CD4-positive, alpha-beta memory T cell (primary cell): ENCODE measurements at places on chromosomes 4 and X.

DNA sequence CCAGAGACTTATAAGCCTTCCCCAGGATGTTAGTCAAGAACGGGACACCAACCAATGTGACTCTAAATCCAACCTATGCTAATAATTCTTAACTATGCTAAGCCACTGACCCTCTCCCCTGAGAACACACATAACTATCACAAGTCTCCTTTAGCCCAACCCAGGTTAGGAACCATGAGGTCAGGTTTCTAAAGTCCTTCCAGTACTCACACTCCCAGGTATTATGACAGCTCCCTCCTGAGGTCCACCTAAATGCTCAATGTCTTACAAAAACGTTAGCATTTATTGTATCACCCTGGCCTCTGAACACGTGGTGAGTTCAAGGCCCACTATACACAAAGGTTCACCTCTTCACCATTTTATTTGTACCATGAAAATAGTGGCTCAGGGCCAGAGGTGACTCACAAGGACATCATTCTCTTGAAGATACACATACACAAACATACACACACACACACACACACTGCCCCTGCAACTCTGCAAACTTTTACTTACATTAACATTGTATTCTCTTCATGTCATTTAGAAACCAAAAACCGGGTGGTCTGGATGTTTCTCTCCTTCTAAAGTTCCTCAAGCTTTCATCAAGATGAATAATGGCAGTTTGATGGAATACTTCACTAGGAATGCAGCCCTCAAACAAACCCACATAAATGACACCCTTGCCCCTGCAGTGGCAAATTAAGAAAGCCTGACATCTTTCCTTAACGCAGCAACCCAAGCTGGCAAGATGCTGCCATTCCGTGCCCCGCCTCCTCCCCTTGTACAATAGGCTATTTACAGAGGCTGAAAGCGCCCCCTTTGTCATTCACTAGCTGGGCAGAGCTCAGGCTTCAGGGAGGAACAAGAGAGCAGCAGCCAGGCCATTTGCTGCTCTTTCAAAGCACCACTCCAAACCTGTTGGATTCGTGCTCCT is 17.7 kb downstream of the ACSL1 start:
- no peak overlapping the region for H3K4me3 ChIP-seq
- no peaks in the 10 kb centered on the region for H3K27me3 ChIP-seq
- H3K4me1 ChIP-seq, result no peaks in the 10 kb centered on the region
- no peak for DNase-seq

- DNase-seq, result no peak
- no peaks in the 10 kb centered on the region for H3K4me1 ChIP-seq
- no peak overlapping the region for H3K4me3 ChIP-seq
- no peaks in the 10 kb centered on the region for H3K36me3 ChIP-seq
- H3K27ac ChIP-seq, result no peak overlapping the region
These were observed 15.2 kb upstream of the ARHGAP24 start for GRCh38 chr4:85459736-85460135.

GRCh38 chr4:46503739-46504138 is 113.8 kb upstream of the GABRA2 start:
- no peaks in the 10 kb centered on the region for H3K36me3 ChIP-seq
- DNase-seq, result no peak
- H3K27ac ChIP-seq, result no peak overlapping the region
- H3K4me3 ChIP-seq, result no peak overlapping the region
- H3K27me3 ChIP-seq, result no peaks in the 10 kb centered on the region
- H3K4me1 ChIP-seq, result no peaks in the 10 kb centered on the region

DNA sequence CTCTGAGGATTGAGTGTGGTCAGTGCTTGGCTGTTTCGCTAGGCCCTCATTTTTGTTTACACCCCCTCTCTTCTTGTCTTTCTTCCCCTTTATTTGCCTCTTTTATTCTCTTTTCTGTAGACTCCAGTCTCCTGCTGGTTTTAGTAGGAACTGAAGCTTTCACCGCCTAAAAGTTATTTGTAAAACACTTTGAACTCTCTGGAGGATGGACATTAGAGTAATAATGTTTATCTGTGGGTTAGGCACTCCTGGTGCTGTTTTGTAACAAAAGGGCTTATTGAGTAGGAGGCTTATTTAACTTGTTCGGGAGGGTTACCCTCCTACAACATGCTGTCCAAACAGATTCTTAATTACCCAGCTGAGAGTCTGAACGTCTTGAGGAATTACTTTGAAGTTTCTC is 1.6 kb upstream of the ARHGAP10 start:
- H3K4me3 ChIP-seq, result no peak overlapping the region
- H3K36me3 ChIP-seq, result no peaks in the 10 kb centered on the region
- H3K27me3 ChIP-seq, result no peaks in the 10 kb centered on the region
- peaks cover 26% of the 10 kb centered on the region for H3K4me1 ChIP-seq
- DNase-seq, result no peak

DNA sequence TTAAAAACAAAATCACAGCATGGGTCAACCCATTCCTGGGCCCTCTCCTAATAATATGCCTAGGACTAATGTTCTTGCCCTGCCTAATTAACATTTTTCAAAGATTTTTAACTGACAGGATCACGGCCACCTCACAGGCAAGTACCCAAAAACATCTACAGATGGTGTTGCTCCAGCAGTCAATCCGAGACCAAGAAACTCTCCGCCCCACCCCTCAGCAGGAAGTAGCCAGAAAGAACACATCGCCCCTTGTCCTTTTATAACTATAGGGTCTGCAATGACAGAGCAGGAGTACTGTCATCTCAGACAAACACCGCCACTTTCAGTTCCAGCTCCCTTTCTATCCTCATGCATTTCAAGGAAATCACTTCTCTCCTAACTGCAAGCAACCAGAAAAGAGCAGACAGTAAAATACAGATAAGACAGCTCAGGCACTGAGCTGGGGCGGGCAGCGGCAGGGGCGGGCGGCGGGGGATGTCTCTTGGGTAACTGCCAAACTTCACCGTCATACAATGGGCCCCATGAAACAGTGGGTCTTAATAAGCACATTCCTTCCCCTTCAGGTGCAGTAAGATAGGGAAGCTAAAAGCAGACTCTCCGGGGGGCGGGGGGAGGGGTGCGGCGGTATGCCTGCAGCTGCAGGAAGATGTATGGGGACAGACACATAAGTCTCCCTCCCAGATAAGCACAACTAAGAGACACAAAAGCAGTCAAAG is 67.4 kb downstream of the ZNF182 start:
- H3K27me3 ChIP-seq, result no peaks in the 10 kb centered on the region
- H3K36me3 ChIP-seq, result no peaks in the 10 kb centered on the region
- no peak for DNase-seq
- H3K4me3 ChIP-seq, result no peak overlapping the region

GRCh38 chrX:133598601-133599335 is 183.5 kb upstream of the GPC4 start:
- H3K36me3 ChIP-seq, result no peaks in the 10 kb centered on the region
- no peak for DNase-seq
- H3K27me3 ChIP-seq, result no peaks in the 10 kb centered on the region
- H3K27ac ChIP-seq, result no peak overlapping the region

- no peak overlapping the region for H3K27ac ChIP-seq
- DNase-seq, result no peak
- no peaks in the 10 kb centered on the region for H3K36me3 ChIP-seq
- no peak overlapping the region for H3K4me3 ChIP-seq
These were observed 19.7 kb upstream of the ACSL1 start for GRCh38 chr4:184845367-184846021.

DNA sequence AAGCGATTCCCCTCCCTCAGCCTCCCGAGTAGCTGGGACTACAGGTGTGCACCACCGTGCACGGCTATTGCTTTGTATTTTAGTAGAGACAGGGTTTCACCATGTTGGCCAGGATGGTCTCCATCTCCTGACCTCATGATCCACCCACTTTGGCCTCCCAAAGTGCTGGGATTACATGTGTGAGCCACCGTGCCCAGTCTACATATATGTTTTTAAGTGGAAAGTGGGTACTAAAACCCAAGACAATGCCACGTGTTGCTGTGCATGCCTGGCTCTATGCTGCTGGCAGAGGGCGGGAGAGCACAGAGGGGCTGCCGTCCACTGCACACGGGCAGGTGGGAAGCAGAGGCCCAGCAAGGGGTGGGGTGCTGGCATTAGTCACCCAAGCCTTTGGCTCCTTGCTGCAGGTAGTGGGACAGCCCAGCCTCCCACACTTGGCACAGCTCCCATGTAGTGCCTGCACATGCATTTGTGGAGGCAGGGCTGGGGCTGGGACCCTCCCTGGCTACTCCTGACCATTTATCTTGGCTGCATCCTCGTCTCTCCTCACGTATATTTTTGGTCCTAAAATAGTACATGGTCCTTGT is 3.5 kb downstream of the EMD start:
- H3K4me3 ChIP-seq, result no peak overlapping the region
- H3K27me3 ChIP-seq, result no peaks in the 10 kb centered on the region
- no peak for DNase-seq
- peaks cover 17% of the 10 kb centered on the region for H3K4me1 ChIP-seq
- no peak overlapping the region for H3K27ac ChIP-seq

DNA sequence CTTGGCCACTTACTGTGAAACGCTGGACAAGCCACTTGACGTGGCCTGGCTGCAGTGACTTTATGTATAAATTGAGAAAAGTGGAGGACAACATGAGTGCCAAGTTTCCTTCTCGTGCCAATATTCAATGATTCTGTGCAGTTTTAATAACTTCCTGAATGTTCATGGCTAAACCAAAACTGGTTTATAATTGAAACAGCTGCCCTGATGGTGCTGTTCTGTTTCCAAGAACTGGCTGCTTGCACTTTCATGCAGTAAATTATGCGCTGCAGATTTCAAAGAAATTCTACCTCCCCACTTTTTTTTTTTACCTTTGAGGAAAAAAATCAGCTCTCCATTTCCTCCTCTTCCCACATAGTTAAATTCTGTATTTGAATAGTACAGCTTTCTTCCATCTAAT is 205.2 kb upstream of the CASK start:
- H3K36me3 ChIP-seq, result no peaks in the 10 kb centered on the region
- no peak for DNase-seq
- no peak overlapping the region for H3K4me3 ChIP-seq
- H3K4me1 ChIP-seq, result peaks cover 38% of the 10 kb centered on the region

DNA sequence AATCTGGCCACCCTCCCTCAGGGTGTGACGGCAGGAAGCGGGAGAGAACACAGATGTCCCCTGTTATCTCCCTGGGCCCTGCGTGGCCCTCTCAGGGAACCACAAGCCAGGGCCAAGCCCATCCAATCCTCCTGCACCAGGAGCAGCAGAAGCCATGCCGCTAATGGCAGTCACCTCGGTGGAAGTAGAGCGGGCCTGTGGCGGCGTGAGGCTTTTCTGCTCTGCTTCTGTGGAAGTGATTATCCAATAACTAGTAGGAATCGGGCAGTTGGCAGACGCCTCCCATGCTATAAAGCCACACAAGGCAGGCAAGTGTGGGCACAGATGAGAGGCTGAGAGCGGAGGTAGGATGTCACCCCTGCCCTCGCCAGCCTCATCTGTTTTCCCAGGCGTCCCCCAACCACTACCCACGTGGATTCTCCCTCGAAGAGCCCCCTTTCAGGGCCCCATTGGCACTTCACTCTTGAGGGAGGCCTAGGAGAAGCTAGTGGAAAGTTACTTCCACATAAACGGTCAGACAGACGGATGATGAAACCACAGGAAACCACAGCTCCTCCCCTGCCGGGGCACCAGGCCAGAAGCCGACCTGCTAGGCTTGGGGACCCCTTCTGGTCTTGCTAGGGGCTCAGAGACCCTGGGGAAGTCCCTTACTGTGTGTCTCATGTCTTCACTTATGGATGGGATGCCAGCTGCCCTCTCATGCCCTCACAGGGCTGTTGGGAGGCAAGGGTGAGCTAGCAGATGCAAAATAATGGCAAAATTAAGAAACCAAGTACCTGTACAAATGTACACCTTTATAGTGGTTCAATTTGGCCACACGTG is 18.8 kb upstream of the TMSB4X start:
- no peaks in the 10 kb centered on the region for H3K27me3 ChIP-seq
- H3K27ac ChIP-seq, result peak overlapping the region; percentile 88
- H3K4me1 ChIP-seq, result peaks cover 96% of the 10 kb centered on the region
- no peaks in the 10 kb centered on the region for H3K36me3 ChIP-seq
- H3K4me3 ChIP-seq, result peak overlapping the region; percentile 23

DNA sequence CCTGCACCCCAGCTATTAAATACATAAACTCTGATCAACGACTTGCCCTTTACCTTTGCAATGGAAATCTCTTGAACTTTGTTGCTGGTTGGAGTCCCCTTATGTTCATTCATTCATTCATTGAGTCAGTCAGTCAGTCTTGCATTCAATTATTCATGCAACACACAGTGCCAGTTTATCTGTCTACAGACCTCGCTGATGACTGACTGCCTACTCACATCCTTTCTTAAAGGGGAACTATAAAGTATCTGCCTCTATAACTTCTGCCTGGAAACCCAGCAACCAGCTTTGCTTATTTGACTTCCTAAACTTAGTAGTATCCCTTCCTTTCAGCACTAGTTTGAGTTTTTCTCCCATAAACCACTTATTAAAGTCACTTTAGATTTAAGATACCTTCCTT is 620.8 kb upstream of the ADGRL3 start:
- H3K4me3 ChIP-seq, result no peak overlapping the region
- DNase-seq, result no peak
- H3K36me3 ChIP-seq, result no peaks in the 10 kb centered on the region
- no peak overlapping the region for H3K27ac ChIP-seq
- H3K27me3 ChIP-seq, result no peaks in the 10 kb centered on the region

- DNase-seq, result no peak
- H3K4me1 ChIP-seq, result peaks cover 32% of the 10 kb centered on the region
- H3K27ac ChIP-seq, result no peak overlapping the region
- no peaks in the 10 kb centered on the region for H3K27me3 ChIP-seq
- H3K4me3 ChIP-seq, result no peak overlapping the region
- peaks cover 25% of the 10 kb centered on the region for H3K36me3 ChIP-seq
These were observed 31.8 kb downstream of the NSD2 start for GRCh38 chr4:1903035-1903434.

- H3K4me3 ChIP-seq, result no peak overlapping the region
- DNase-seq, result no peak
- H3K4me1 ChIP-seq, result no peaks in the 10 kb centered on the region
- no peaks in the 10 kb centered on the region for H3K27me3 ChIP-seq
These were observed 181.9 kb upstream of the ANXA3 start for GRCh38 chr4:78369679-78370078.

GRCh38 chrX:17560385-17560784 is 176.9 kb upstream of the SCML1 start:
- no peaks in the 10 kb centered on the region for H3K4me1 ChIP-seq
- DNase-seq, result no peak
- H3K27ac ChIP-seq, result no peak overlapping the region
- no peak overlapping the region for H3K4me3 ChIP-seq
- H3K27me3 ChIP-seq, result no peaks in the 10 kb centered on the region
- H3K36me3 ChIP-seq, result no peaks in the 10 kb centered on the region

DNA sequence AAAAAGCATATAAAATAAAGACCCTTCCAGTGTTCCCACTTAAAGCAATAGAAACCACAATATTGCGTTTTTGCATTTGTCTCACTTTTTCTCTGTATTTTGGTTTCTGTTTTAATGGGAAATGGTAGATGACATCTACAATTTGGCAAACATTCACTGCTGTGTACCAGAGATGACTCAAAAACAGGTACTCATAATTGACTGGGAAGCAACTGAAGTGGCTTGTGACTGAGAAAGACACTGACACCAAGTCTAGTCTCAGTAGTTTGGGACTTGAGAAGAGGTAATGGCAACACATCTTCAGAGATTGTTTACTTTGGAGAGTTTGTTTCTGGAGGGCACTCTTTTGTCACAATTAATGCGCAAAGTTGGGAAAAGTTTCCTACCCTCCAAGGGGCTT is 42.0 kb downstream of the AREG start:
- H3K4me1 ChIP-seq, result no peaks in the 10 kb centered on the region
- no peak for DNase-seq
- no peaks in the 10 kb centered on the region for H3K27me3 ChIP-seq
- H3K4me3 ChIP-seq, result no peak overlapping the region
